ENCODE measurements at places on chromosomes 2 and 18.

DNA sequence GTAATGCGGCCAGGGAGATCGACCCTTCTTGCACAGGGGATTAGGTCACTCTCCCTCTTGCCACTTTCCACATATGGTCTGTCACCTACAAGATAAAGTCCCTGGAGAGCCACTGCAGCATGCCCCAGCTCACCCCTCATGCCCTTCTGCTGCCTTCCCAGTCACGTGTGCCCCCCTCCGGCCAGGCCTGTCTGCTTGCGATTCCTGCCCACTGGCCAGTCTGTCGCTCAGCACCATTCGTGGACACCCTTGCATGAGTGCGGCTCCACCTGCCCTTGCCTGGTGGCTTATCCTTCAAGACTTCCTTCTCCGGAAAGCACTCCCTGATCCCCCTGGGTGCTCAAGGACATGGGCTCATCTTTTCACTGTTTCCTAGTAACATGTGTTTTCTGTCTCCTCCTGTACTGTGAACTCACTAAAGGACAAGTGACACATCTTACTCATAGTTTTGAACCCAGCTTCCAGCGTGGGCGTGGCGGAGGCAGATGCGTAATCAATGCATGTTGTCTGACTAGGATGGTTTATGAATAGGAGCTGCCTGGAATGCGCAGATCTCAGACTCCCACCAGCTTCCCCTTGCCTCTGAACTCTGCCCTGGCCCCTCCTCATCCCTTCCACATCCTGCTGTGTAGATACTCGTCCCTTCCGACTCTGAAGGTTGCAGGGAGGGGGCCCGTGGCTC, 7.8 kb upstream of the NT5DC4 start:
- DNase-seq, result no peak

DNA sequence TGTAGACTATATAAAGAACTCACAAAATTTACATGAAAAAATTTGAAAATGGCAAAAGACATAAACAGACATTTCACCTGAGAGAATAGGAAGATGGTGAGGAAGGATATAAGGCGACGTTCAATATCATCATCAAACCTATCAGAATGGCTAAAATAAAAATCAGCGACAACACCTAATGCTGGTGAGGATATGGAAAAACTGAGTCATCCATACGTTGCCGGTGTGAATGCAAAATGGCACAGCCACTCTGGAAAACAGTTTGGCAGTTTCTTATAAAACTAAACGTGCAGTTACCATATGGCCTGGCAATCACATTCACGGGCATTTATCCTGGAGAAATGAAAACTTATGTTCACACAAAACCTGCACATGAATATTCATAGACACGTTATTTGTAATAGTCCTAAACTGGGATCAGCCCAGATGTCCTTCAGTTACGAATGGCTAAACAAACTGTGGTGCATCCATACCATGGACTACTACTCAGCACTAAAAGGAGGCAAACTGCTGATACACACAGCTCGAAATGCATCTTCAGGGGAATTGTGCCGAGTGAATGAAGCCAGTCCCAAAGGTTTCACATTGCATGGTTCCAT, 63.1 kb upstream of the TXNDC2 start:
- no peak for DNase-seq

DNA sequence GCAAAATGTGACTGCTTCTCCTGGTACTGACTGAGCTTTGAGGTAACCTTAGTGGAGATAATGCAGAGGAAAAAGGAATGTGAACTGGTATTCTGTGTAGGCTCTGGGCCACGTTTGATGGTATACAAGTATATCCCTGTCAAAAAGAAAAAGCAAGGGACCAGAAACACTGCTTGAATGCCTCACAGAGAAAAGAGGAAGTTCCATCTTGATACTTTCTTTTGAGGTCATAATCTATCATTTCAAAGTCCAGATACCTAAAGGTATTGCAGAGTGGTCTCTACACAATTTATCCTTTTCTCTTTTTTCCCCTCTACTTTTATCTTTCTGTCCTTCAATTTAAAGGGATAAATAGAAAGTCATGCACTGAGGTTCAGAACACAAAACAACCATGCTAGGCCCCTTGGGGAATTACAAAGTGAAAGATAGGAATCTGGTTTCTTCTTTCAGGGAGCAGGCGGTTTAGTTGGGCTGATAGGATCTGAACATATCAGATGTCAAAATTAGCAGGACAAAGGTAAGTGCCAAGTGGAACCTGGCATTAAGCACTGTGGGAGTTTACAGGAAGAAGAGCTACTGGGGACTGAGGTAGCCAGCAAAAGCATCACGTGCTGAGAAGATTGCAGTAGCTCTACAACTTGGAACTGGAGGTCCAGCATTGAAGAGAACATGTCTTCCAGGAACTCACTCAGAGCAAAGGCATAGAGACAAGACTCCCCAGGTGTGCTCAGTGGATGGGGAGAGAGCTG, 121.2 kb downstream of the LYPD6 start:
- no peak for DNase-seq

- no peak for DNase-seq
Observed at GRCh38 chr2:69041214-69041613, 28.2 kb downstream of the ANTXR1 start.

DNA sequence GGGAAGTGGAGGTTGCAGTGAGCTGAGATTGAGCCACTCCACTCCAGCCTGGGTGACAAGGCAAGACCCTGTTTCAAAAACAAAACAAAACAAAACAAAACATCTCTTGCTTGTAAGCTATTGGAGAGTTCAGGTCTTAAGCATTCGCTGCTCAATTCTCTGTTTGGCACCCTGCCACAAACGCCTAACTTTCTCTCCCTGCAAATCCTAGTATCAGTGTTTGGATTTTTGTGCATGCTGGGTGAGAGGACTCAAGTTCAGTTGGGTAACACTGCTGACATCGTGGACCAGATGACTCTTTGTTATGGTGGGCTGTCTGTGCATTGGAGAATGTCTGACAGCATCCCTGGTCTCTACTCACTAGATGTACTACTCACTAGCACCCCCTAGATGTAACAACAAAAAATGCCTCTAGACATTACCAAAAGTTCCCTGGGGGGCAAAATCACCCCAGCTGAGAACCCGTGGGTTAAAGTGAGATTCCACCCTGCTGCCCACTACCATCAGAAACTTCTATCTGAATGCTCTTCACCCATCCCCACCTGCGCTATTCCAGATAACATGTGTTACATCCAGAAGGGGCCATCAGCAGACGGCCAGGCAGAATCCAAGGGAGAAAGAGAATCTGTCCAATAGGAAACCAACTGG, 50.9 kb downstream of the CACNB4 start:
- DNase-seq, result no peak

- DNase-seq, result no peak
Observed at GRCh38 chr2:130864830-130865800, 28.4 kb downstream of the ARHGEF4 start.

DNA sequence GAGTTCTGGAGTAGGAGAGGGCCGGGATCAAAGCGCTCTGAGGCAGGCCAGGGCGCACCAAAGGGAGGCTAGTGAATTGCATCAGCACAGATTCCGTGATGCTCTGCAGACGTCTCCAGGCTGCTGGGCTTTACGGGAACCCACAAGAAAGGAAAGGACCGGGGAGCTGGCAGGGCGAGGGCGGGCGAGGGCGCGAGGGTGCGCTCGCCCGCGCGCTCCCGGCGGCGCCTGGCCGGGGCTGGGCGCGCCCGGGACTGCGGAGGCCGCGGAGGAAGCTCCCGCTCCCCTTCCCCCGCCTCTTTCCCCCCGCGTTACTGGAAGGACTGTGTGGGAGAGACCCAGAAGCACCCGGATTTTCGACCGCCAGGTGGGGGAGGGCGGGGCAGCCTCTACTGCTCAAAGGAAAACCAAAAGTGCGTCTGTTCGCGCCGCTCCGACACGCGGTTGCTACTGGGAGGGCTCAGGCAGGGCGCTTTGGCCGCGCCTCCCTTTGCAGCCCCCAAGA, 2.4 kb upstream of the FOSL2 start:
- DNase-seq, result no peak

DNA sequence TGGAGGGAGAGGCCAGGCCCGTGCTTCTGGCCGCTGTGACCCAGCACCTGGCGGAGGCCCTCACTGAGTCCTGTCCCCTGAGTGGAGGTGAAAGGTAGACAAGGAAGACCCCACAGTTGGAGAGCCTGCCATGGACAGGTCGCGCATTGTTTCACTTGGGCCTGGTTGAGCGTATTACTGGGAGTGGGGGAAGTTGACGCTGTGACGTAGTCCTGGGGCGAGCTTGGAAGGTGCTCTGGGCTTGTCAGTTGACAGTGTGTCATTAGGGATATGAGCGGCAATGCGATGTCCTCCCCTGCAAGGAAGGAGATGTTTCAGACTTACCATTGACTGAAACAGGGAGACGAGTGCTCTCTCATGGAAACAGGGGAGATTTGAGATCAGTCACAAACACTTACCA, 127.1 kb downstream of the SH3RF3 start:
- DNase-seq, result no peak

GRCh38 chr2:219726916-219727315, 99.5 kb downstream of the SLC4A3 start:
- no peak for DNase-seq

- DNase-seq, result no peak
Observed at GRCh38 chr2:71457123-71457915, 4.0 kb downstream of the DYSF start.

- no peak for DNase-seq
Observed at GRCh38 chr18:79013869-79014268, 34.3 kb downstream of the SALL3 start.

- no peak for DNase-seq
Observed at GRCh38 chr2:171412571-171413175, 21.1 kb downstream of the METTL8 start.

GRCh38 chr2:178865999-178866398, 58.8 kb upstream of the TTN start:
- no peak for DNase-seq

DNA sequence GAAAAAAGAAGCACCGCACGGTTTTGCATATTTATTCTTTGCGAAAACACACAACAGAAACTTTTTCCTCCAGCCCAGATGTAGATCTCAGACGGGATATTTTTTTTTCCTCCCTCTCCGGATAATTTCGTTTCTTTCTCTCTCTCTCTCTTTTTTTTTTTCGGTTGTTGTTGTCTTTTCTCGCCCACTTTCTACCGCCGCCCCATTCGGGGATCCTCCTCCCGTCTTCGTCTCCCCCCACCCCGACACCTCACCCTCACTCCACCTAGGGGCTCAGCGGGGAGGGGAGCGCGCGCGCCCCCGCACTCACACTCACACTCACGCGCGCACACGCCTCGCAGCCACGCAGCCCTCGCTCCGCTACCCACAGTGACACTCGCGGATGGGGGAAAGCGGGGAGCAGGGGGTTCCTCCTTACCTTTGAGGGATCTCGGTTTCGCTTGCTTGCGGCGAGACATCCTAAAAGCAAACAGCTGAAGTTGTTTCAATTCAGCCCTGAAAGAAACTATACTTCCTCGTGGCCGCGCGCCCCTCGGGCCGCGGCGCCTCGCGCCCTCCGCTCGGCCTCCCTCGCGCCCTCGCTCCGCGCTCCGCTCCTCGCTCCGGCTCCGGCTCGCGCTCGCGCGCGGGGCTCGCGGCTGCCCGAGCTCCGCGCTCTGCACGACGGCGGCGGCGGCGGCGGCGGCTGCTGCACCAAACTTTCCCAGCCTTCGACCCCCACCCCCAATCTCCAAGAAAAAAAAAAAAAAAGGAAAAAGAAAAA, 1.3 kb downstream of the ZNF521 start:
- DNase-seq, result no peak

DNA sequence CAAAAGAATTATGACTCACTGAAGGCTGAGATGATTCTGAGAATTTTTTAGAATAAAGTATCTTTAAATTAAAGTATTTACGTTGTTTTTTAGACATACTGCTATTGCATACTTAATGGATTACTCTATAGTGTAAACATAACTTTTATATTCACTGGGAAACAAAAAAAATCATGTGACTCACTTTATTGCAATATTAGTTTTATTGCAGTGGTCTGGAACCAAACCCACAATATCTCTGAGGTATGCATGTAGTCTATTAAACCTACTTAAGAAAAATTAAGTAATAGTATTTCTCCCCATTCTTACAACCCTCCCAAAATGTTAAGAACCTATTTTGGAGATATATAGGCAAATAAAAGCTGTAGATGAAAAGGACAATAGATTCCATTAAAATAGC, 142.9 kb upstream of the ZNF521 start:
- DNase-seq, result no peak

DNA sequence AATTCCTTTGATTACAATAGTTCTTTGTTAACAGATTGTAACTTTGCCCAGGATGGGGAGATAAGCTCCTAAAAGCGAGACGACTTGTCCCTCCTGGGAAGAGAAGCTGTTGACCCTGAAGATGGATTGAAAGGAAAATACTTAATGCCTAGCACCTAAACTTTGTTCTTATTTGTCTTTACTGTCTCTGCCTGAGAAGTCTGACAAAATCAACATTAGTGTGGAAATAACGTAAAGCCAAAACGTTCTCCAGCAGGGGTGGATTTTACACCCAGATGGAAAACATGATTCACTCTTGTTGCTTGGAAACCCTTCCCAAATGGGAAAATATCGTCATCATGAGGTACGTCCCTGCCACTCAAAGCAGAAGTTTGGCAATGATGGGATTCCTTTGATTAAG, 450.1 kb downstream of the SLC4A3 start:
- DNase-seq, result no peak

DNA sequence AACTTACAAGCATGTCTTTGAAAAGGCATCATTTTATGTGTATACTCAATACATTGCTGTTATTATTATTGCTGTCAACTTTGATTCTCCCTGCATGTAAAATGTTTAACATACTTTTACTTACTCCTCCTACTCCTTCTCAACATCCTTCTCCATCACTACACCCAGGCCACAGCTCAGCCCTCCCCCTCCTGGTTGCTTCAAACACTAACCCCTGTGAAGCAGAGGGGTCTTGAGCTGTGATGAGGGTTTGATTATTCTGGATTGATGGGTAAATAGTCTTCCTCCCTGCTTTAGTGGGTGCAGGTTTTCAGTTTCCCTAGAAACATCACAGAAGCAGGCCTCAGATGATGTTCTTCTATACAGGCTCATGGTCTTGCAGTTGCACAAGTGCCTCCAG, 221.0 kb downstream of the OSR1 start:
- no peak for DNase-seq

DNA sequence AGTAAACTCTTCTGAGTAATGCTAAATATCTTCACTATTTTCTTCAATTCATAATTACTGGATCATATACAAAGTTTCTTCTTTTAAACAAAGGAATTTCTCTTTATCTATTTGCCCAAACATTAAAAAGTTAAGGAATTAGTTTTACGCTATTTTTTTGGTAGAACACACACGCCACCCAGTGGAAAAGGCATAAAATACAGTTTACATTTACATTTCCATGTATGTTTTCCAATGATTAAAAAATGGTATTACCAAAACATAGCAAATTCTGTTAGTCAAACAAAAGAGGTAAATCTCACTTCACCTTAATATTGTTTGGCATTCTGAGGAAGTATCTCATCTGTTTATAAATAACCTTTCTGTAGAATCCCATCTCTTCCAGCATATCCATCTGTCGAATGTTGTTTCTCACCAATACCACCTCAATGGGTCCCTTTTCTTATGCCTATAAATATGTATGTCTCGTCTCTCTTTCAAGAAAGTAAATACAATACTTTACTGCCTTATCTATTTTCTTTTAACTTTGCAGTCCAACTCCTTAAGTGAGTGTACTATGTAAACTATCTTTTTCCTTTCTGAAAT, 7.2 kb downstream of the BOLL start:
- no peak for DNase-seq

Measured in epithelial cell of proximal tubule (primary cell).